Cardiac muscle cell (in vitro differentiated cells and primary cell): ENCODE measurements at places on chromosomes 6 and 20. TPM values are rescaled to one million over a fixed set of nuclear protein-coding genes. Genes with fewer than 3 reads are reported as not detected.

The PMEPA1 gene
- 2.4 and 8.8 TPM in 2 replicates for total RNA-seq

The C6orf141 gene
- total RNA-seq = 0.54 TPM in 1 of 2 replicates, not detected in the other

The CRISP3 gene
- not detected in 2 replicates for total RNA-seq

DNA sequence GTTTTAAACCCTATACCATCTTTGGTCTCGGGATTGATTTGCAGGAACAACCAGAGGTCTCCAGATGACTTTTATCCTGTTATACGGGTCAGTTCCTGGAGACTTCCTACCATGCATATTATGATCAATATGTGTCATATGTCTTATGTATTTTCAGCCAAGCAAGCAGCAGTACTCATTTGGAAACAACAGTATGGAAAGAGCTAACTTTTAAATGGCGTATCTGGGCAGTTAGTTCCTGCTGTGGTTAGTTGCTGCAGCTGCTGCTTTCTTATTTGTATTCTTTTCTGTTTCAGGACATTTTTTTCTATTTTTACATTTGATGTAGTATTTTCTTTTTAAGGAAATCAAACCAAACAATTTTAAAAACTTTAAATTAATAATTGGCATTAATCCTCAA lies 207.5 kb downstream of the MANEA start:
- DNase-seq = no peak

DNA sequence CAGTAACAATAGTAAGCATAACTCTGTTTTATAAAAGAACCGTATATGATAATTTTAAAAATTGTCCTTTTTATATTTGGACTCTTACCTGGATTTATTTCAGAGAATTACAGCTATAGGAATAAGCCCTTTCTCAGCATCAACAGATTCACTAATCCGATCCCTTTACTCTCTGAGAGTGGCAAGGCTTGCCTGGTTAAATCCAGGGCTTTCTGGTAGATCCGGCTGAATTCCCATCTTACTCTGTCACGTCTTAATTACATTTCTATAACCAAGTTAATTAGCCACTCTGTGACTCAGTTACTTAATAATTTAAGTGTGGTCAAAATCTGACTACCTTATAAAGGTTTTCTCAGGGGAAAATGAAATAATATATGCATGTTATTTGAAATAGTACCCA lies 294.7 kb downstream of the FRK start:
- no peak for DNase-seq

DNA sequence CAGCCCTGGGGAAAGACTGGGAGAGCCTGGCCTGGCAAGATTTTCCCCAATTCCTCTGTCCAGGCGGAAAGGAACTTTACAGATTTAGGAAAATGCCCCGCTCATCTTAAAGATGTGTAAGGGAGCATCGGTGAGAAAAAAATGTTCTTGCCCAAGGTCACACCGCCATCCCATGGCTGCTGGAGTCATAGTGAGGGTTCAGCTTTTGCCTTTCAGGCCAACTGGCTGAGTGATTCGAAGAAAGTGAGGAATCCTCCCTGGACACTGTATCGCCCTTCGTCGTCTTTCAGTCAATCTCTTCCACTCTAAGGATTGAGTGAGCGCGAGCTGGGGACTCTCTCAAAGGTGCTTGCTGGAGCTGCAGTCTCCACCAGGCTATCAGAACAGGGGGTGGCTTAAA lies 1.4 kb downstream of the WFDC2 start:
- DNase-seq = peak; percentile 23

- no peak for DNase-seq
These were observed 24.1 kb upstream of the MBOAT1 start for GRCh38 chr6:20236344-20236743.

DNA sequence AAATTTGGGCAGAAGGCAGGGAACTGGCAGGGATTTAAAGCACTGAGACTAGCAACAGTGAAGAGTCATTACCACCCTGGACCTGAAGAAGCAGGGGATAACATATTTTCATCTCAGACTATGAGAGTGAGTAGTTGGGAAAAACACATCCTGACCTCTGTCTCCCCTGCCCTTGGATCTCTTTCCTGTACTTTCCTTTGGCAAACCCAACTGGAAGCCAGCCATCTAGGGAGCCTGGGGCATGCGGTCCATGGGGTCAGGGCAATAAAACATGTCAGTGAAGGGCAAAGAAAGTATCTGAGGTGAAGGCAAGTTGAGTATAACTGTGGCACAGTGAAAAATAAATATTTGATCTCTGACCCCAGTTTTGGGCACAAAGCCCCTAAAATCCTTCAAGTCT lies 698.2 kb downstream of the DOK5 start:
- DNase-seq = no peak

DNA sequence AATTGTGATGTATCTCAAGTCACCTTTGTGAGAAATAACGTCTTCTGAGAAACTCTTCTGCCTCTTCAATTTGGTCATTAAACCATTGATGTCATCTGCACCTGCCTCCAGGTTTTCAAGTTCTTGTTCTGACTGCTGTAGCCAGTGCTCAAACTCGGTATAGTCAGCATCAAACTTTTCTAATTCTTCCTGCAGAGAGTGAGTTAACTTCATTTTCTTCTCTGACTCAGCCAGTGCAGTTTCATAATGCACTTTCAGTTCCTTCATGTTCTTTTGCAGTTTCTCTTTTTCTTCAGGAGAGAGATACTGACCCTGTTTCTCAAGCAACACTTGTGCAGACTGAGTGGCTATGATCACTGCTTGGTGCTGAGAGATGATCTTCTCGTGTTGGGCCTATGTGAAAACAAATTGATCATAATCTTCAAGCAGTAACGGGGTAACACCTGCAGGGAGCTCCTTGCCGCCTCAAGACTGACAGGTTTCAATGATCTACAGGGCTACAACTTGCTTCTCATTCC lies 48.8 kb downstream of the DST start:
- no peak for DNase-seq
